ENCODE measurements at places on chromosomes 5 and 9. TPM values are rescaled to one million over a fixed set of nuclear protein-coding genes. Genes with fewer than 3 reads are reported as not detected.

The TRIM36 gene
- 1.1 TPM for total RNA-seq

The RBM27 gene
- 30.9 TPM for total RNA-seq

The LMNB1 gene
- 4.6 TPM for total RNA-seq

DNA sequence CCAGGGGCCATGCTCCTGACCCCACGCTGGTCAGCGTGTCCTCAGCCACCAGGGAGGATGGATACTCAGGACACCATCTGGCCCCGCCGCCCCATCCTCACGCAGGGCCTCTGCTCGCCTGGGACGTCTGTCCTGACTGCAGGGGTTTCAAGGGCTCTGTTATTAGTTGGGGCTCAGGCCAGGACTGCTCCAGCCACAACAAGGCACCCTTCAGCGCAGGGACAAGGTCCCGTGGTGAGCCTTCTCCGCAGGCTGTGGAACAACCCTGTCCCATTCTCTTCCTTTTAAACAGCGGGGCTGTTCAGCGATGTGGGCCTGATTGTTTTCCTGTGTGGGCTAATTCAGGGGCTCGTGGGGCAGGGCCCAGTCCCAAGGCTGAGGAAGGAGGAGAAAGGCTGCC lies 61.6 kb downstream of the SEMA4D start:
- no peak overlapping the region for H3K4me3 ChIP-seq
- H3K27ac ChIP-seq: no peak overlapping the region
- H3K36me3 ChIP-seq: no peaks in the 10 kb centered on the region
- H3K27me3 ChIP-seq: no peaks in the 10 kb centered on the region
- no peak for DNase-seq

DNA sequence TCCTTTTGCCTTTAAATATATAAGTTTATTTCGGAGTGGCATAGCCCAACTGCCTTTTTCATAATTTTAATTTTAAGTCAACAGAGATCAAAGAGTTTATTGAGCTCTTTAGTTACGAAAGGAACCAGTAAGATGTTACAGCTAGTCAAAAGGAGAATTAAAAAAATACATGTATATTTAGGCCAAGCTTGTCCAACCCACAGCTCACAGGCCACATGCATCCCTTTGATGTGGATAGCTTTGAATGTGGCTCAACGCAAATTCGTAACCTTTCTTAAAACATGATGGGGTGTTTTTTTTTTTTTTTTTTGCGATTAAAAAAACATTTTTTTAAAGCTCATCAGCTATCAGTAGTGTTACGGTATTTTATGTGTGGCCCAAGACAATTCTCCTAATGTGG lies 50.2 kb upstream of the IL31RA start:
- DNase-seq: no peak
- H3K4me1 ChIP-seq: no peaks in the 10 kb centered on the region

DNA sequence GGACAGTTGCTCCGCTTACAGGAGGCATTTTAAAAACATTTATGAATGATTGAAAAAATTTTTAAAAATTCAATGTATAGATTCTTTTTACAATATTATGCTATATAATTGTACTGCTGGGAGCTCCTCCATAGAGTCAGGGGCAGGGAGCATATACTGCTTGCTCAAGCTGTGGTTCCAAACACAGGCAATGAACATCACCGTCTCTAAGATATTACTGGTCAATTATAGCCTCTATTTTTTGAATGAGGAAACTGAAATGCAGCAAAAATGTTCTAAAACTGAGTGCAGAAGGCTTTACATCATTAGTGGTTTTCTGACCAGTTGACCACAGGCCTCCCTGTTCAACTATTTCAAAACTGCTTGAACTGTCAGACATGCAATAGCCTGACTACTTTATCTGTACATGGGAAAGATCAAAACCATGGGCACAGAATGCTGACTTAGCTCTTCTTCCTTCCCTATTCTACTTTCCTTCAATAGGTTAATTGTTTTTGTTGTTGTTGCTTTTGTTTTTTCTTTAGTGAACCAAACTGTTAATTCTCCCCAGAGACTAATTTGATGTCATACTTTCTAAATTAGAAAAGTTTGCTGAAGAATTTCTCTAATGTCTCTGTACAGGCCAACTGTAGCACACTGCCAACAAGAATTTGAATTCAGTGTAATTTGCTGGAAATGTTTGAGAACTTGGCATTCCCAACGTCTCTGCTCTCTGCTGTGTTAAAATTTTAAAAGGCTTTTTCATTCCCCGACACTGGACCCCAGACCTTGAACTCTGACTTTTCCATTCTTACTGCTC lies 107.6 kb upstream of the MPDZ start:
- H3K27ac ChIP-seq: peak overlapping the region; percentile 38
- no peak for DNase-seq
- no peaks in the 10 kb centered on the region for H3K4me1 ChIP-seq
- H3K36me3 ChIP-seq: no peaks in the 10 kb centered on the region
- H3K27me3 ChIP-seq: no peaks in the 10 kb centered on the region

DNA sequence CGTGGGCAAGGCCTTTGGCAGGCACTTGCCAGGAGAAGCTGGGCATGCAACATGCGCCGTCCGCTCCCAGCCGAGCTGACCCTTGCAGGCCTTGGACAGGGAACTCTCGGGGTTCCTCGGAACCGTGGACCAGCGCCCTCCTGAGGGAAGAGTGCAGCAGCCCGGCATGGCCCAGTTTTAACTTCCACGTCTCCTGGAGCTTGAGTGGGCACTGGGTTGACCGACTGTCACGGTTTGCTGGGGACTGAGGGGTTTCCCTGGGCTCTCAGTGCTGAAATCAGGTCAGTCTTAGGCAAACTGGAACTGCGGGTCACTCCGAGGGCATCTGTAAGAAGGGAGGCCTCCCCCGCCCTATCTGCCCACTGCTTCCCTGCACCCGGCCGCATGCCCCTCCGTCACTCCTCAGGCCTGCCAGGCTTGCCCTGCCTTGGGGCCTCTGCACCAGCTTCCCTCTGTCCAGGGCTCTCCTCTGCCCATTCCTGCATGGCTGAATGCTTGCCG lies 87.0 kb upstream of the PHYKPL start:
- DNase-seq: peak; percentile 59
- H3K4me3 ChIP-seq: no peak overlapping the region
- no peaks in the 10 kb centered on the region for H3K27me3 ChIP-seq
- H3K4me1 ChIP-seq: no peaks in the 10 kb centered on the region

DNA sequence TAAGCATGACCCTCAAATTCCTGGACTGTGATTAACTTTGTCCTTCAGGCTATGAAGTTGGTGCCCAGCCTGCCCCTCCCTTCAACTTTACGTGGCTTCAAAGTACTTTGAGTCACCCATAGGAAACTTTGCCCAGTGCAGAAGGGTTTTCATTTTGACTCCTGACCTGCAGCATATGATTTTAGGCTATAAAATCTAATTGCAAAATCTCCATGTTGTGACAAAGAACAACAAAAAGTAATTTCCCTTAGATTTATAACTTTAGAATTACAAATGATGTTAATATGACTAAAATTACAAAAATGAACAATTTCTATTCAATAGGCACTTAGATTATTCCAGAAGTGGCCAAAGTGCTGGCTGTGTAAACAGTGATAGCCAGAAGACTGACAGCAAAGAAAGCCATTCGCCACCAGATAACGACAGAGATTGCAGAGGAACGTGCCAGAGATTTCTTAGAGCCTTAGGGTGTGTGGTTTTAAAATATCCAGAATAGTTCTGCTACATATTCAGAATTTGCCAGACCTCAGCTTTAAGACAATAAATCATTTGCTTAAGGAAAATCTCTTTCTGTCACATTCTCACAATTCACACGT lies 197.4 kb downstream of the SEMA5A start:
- no peak for DNase-seq
- no peaks in the 10 kb centered on the region for H3K36me3 ChIP-seq
- H3K27me3 ChIP-seq: no peaks in the 10 kb centered on the region
- H3K4me1 ChIP-seq: no peaks in the 10 kb centered on the region

DNA sequence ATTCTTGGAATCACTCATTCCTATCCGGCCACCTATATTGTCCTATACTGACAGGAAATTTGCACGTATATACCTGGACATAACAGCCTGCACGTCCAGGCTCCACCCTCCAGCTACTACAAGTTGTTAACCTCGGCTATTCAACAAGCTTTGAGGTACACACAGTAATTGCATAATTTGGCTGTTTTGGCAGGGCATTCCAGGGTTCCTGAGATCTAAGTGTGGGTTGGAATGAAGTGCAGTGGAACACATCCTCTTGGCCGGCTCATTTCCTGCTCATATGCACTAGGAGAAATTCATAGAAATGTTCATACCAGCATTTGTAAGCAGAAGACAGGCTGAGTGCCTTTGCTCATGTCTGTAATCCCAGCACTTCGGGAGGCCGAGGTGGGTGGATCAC lies 222.3 kb downstream of the FBXL7 start:
- H3K4me1 ChIP-seq: peaks cover 23% of the 10 kb centered on the region
- no peak overlapping the region for H3K27ac ChIP-seq
- no peak overlapping the region for H3K4me3 ChIP-seq
- DNase-seq: no peak
- H3K27me3 ChIP-seq: no peaks in the 10 kb centered on the region
- H3K36me3 ChIP-seq: no peaks in the 10 kb centered on the region

DNA sequence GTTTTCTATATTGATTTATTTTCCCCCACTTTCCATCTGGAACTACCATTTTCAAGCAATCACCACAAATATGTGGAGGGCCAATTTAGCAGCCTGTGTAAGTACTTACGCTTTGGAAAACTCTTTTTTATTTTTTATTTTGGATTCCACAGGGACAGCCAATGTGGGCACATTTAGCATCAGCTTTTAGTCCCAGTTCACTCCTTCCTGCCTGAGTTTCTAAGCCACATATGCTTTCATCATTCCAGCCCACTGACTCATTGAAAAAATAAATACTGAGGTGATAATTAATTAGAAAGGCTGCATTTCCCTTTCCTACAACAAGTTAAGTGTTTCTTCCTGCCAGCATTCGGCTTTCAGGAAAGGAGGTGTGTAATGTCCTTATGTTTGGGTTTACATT lies 76.8 kb downstream of the TMEM167A start:
- H3K4me3 ChIP-seq: no peak overlapping the region
- DNase-seq: no peak
- no peaks in the 10 kb centered on the region for H3K36me3 ChIP-seq
- H3K27me3 ChIP-seq: no peaks in the 10 kb centered on the region

GRCh38 chr5:74643111-74643562 lies 2.6 kb upstream of the ENC1 start:
- DNase-seq: no peak
- H3K4me3 ChIP-seq: no peak overlapping the region
- peaks cover 22% of the 10 kb centered on the region for H3K4me1 ChIP-seq
- no peaks in the 10 kb centered on the region for H3K27me3 ChIP-seq
- H3K27ac ChIP-seq: no peak overlapping the region

GRCh38 chr9:81787747-81788632 lies 98.6 kb upstream of the TLE1 start:
- no peaks in the 10 kb centered on the region for H3K27me3 ChIP-seq
- peaks cover 11% of the 10 kb centered on the region for H3K4me1 ChIP-seq
- no peak overlapping the region for H3K27ac ChIP-seq
- no peaks in the 10 kb centered on the region for H3K36me3 ChIP-seq

- H3K27ac ChIP-seq: no peak overlapping the region
- DNase-seq: no peak
- H3K4me1 ChIP-seq: no peaks in the 10 kb centered on the region
- H3K4me3 ChIP-seq: no peak overlapping the region
Measured at GRCh38 chr5:8814105-8814504, 731.8 kb downstream of the SEMA5A start.

DNA sequence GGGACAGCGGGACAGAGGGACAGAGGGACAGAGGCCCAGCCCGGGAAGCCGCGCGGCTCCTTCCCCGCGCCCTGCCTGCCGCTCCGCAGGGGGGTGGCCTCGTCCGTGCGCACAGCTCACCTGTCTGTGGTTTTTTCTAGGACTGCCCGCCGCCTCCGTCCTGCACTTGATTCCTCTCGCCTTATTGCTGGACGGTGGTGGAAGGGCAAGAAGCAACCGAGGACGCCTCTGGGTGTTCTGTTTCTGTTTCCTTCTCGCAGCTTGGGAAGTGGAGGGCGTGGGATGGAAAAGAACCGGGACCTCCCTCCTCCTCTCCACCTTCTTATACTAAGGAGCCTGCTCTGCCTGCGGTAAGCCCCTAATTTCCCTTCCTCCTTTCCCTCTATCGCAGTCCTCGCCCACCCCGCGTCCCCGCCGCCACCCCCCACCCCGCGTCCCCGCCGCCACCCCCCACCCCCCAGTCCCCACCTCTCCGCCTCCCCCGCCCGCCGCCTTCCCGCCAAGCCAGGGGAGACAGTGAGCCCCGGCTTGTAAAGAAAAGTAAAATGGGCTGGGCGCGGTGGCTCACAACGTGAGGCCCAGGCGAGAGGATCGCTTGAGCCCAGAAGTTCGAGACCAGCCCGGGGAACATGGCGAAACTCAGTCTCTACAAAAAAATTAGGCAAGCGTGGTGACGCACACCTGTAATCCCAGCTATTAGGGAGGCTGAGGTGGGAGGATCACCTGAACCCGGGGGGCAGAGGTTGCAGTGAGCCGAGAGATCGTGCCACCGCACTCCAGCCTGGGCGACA lies 9.6 kb upstream of the FLT4 start:
- H3K27ac ChIP-seq: no peak overlapping the region
- DNase-seq: no peak
- no peak overlapping the region for H3K4me3 ChIP-seq
- no peaks in the 10 kb centered on the region for H3K4me1 ChIP-seq

DNA sequence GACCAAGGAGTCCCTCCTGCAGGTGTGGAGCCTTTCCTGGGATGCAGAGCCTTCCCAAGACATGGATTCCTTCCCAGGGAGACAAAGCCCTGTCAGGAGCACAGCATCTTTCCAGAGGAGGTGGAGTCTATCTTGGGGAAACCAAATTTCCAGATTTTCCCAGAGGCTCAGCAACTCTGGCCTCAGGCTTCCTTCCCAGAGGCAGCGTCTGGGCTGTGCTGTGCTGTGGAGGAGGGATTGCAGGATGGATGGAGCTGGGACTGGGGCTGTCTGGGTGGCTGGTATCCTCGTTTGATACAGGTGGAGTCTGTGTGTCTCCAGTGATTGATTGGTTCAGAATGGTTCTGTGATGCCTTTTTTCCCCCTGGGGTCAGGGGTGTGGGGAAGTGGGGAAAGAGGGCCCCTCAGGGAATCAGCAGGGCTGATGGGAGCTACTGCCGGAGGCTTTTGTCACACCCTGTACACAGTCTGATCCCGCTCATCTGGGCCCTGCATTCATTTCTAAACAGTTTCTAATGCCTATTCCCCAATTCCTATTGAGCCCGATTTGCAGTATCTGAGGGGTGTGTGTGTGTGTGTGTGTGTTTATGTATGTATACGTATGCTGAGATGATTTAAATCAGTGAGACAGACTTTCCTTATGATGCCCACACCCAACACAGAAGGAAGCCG lies 16.0 kb downstream of the OR13J1 start:
- H3K4me3 ChIP-seq: no peak overlapping the region
- DNase-seq: peak; percentile 34
- no peaks in the 10 kb centered on the region for H3K27me3 ChIP-seq
- H3K36me3 ChIP-seq: peaks cover 17% of the 10 kb centered on the region
- H3K27ac ChIP-seq: no peak overlapping the region

- H3K4me1 ChIP-seq: peaks cover 15% of the 10 kb centered on the region
- no peaks in the 10 kb centered on the region for H3K27me3 ChIP-seq
- H3K4me3 ChIP-seq: no peak overlapping the region
- no peak for DNase-seq
Measured at GRCh38 chr5:38598994-38599617, 42.7 kb upstream of the LIFR start.

All from sigmoid colon (tissue), 7 donors.